Amniotic stem cell (primary cell): ENCODE measurements at places on chromosomes 3 and 15.
A peak's percentile ranks its signal among the peaks of the same experiment; 100 is the strongest.

DNA sequence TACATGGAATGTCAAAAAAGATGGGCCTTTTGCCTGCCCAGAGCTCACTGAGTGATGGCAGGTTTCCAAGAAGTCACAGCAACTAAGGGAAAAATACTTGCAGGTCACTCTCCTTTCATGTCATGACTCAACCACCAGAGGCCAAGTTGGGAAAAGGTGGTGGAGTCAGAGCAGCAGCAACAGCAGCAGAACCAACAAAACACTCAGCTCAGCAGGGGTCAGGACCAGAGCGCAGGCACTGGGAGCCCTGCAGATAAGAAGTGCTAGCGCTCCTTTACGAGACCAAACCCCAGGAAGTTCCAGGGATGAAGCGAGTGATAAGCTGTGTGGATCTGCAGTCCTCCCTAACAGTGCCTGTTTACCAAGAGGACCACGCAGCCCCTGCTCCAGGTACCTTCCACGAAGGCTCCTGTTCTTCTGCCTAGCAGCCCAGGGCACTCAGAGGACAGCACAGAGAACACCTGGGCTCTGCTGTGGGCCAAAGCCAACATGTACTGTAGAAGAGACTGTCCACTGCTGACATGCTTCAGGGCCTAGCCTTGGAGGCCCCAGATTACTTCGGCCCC, 26.0 kb downstream of the POC1A start:
- DNase-seq = no peak

- DNase-seq = no peak
Observed at GRCh38 chr15:75193976-75194375, 7.7 kb upstream of the C15orf39 start.

- no peak for DNase-seq
Observed at GRCh38 chr3:49641921-49642707, 32.0 kb upstream of the APEH start.

GRCh38 chr15:31238906-31239305, 87.7 kb upstream of the KLF13 start:
- no peak for DNase-seq

- no peak for DNase-seq
Observed at GRCh38 chr3:17399586-17399985, 342.8 kb downstream of the TBC1D5 start.

DNA sequence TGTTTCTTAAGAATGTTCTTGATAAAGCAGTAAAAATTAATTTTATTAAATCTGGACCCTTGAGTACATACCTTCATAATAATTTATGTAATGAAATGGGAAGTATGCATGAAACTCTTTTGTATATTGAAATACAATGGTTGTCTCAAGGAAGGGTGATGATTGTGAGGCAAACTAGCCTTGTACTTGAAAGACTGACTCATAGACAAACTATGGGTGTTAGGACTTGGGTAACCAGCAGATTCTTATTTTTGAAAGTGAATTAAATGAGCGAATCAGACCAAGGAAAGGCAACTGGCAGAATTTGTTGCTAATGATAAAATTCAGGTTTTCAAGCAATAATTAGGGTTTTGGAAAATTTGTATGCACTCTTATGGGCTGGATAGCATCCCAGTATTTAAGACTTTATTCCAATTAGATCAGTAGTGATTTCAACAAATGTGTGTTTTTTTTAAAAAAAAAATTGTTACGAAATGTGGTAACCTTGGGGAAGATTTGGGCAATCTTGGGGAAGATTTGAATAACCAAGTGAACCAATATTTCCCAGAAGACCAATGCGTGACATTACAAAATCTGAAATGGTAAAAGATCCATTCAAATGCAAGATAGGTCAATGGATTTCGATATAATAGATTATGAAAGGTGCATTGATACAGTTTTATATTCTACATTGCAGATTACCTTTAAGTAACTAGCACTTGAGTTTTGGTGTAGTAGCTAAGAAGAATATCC, 42.0 kb downstream of the ATP2C1 start:
- DNase-seq = no peak

DNA sequence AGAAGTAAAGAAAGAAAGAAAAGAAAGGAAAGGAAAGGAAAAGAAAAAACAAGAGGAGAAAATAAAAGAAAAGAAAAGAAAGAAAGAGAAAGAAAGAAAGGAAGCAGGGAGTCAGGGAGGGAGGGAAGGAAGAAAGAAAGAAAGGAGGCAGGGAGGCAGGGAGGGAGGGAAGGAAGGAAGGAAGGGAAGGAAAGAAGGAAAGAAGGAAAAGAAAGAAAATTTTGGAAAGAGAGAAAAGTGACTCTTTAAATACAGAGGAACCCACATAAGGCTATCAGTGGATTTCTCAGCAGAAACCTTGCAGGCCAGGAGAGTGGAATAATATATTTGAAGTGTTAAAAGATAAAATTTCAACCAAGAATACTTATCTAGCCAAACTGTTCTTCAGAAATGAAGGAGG, 44.2 kb upstream of the GNB4 start:
- no peak for DNase-seq

DNA sequence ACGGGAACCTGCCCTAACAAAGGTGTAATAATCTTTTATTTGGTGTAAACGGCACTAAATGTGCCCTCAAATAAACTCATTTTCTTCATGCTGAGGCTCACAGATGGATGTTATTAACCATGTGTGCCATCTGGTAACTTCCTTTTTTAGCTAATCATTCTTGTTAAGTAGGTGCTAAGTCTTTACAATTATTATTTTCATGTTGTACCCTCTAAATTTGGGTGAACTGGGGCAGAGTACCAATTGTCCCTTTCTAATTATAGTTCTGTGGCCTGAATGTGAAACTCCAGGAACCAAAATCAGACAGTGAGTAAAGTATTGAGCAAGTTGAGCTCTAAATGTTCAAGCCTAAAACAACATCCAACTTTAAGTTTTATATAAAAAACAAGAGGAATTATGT, 220.7 kb upstream of the CADM2 start:
- no peak for DNase-seq

GRCh38 chr3:8660175-8661118, 15.8 kb upstream of the SSUH2 start:
- DNase-seq = peak; percentile 14

- peak; percentile 62 for DNase-seq
Observed at GRCh38 chr3:169668957-169669741, 5.6 kb upstream of the MECOM start.

DNA sequence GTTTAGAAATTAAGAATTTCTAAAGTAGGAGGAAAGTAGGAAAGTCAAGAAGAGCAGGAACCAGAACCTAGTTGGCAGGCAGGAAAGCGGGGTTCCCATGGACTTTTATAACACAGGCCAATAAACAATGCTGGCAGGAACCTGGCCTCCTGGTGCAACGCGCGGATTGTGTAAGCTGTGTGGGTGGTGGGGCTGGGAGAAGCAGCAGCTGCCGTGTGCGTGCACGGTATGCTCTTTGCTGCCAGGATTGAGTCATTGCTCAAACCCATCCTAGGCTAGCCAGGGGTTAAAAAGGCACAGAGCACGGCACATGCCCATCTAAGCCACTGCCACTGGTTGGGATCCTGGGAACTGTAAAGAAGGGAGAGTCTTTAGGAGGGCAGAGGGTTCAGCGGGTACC, 209.9 kb upstream of the RGMA start:
- no peak for DNase-seq

DNA sequence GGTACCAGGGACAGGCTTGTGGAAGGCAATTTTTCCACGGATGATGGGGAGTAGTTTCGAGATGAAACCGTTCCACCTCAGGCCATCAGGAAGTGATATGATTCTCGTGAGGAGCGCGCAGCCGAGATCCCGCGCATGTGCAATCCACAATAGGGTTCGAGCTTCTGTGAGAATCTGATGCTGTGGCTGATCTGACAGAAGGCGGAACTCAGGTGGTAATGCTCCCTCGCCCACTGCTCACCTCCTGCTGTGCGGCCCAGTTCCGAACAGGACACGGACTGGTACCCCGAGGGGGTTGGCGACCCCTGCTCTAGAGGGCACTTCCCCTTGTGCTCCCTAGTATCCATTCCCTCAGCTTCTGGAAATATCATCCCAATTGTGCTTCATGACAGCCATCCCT, 99.9 kb downstream of the PLD1 start:
- DNase-seq = no peak

DNA sequence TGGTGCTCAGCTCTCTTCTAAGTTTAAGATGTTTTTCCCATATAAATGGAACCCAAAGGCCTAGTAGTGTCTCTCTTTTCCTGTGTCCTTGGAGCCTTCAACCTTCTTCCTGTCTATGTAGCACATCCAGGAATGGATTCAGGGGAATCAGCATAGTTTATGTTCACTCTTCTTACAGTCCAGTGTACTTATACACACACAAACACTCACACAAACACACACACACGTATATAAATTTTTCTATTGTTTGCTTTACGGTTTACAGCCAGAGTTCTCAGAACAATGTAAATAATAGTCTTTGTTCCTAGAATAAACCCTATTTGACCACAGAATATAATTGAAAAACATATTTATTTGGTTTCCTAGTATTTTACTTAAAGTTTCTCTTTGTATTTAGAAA, 36.9 kb downstream of the STAC start:
- DNase-seq = no peak

DNA sequence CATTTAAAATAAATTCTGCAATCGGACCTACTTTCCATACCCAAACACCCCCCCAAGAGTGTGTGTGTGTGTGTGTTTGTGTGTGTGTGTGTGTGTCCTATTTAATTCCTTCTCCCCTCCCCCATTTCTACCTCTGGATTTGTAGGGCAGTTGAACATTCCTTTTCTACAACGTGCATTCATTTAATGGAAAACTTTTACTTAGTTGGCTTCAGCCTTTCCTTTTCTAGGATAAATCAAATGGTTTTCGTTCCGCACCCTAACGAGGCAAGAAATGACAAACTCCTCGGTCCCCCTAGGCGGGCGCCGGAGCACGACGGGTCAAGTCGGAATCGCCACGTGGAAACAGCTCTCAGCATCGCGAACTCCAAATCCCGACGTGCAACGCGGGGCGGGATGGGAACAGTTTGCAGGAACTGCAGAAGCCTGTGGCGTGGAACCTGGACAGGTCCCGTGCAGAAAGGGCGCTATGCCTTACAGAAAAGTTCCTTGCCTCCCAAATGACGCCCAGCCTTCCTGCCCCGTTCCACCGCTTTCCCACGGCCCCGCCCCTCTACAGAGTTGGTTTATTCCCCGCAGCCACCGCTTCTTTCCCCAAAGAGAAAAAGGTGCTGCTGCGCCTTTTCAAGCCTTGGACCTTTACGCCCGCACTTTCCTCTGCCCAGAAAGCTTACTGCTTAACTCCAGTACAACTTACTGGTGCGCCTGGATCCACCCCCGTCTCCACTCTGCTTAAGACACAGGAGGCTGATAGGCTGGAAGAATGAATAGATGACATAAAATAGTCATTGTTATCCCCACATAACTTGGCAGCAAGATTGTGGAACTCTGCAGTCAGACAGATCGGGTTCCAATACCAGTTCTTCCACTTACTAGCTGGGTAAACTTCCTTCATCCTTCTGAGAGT, 1.1 kb upstream of the EIF2B5 start:
- peak; percentile 66 for DNase-seq

GRCh38 chr15:89129123-89129815, 41.0 kb downstream of the ABHD2 start:
- DNase-seq = no peak

- no peak for DNase-seq
Observed at GRCh38 chr15:37134244-37134643, 33.9 kb upstream of the MEIS2 start.

DNA sequence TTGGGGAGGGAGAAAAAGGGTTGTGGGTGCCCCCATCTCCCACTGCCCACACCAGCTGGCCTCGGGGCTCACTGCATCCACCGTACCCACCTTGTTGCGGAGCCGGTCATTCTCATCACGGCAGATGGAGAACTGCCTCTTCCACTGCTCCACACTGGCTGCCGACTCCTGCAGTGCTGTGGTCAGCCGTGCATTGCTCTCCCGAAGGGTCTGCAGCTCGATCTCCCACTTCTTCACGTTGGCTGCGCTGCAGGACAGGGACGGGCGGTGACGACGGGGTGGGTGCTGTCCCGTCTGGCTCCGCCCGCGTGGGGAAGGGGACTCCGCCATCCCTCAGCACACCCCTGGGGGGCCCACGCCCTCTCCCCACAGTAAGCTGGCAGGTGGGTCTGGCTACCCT, 45.1 kb downstream of the WHAMM start:
- no peak for DNase-seq

DNA sequence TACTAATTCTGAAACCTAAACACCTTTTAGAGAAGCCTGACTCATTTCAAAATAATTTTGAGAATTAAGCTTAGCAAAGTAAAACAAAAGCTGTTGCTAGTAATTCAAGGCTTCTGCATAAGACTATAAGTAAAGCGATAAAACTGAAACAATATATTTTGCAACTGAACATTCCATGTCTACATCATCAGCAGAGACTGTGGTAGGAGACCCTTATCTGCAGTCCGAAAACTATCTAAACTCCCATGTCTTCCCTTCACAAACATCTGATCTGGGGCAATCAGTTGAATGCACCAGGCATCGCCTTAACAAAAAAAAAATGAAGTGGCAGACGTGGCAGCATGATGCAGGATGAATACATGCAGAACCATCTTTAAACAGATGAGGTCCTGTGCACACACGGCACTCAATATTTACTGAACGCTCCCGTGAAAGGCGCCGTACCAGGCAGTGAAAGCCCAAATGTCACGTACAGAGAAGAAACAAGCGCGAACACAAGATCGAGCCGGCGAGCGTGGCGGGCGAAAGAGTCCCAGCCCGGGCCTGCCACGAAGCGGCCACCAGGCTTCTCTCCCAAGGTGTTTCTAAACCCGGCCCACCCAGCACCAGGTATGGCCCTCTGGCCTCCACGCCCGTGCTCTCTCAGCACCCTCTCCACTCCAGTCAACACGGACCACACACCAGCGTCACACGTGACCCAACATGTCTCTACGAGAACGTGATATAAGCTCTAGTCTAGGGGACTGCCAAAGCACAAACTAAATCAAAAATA, 63.0 kb downstream of the CHSY1 start:
- peak; percentile 33 for DNase-seq
